Dorsolateral prefrontal cortex (tissue), 122 donors: ENCODE measurements at places on chromosomes 16 and 17.

DNA sequence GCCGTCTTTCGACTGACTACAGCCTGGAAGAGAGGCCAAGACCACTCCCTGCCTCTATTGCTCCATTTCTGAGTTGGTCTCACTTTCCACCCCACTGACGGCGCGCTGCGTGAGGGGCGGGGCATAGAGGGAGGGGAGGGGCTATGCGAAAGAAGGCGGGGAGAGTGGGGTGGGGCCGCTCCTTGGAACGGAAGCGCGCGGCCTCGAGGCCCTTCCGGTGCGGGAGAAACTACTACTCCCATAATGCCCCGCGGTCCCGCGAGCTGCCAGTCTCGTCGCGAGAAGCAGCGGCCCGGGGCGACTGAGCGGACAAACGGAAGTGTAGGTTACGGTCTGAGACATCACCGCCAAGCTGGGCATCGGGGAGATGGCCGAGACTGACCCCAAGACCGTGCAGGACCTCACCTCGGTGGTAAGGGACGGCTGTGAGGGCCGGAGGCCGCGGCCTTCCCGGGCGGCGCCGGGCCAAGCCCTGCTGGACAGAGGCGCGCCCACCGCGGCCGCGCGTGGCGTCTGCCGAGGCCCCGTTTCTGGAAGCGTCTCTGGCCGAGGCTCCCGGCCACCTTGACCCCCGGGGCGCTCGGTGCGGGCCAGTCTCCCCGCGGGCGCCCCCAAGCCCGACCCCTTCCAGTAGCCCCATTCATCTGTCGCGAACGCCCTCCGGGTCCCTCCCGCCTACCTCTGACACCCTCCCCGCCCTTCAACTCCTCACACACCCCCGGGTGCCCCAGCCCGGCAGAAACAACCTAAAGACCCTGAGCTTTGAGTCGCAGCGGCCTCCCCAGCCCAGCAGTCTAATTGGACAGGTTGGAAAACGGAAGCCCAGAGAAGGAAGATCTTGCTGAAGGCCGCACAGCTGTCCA lies at the start of gene HSBP1:
HSBP1 (plus strand) TSS at position 269 of the 863 bp plus-strand sequence; CDS start at position 368, 99 bp downstream.
- peak; percentile 92 for DNase-seq

GRCh38 chr17:73439597-73439996 lies 127.8 kb upstream of the CDC42EP4 start:
- no peak for DNase-seq

DNA sequence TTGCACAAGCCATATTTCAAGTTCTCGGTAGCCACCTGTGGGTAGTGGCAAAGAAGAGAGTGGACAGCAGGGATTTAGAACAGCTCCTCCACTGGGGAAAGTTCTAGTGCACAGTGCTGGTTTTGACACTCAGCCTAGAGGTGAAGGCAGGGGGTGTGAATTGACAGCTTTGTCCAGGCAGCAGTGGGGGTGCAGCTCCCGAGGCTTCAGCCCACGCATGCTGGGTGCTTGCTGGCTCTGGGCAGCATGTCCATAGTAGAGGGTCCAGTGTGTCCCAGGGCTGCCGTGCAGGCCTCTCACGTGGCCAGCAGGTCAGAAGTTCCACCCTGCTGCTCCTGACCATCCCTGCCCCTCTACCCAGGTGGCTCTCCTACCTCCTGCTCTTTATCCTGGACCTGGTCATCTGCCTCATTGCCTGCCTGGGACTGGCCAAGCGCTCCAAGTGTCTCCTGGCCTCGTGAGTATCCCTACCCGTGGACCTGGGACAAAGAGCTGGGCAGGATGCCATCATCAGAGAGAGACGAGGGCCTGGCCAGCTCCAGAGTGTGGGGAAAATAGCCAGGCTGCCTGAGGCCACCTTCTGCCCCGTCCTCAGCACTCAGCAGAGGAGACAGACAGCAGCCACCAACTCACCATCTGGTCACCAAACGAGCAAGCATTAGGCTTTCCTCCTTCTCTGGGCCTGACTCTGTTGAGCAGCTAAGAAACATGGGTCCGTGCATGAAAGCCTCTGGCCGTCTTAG lies 29.8 kb downstream of the TTYH2 start:
- peak; percentile 97 for DNase-seq

DNA sequence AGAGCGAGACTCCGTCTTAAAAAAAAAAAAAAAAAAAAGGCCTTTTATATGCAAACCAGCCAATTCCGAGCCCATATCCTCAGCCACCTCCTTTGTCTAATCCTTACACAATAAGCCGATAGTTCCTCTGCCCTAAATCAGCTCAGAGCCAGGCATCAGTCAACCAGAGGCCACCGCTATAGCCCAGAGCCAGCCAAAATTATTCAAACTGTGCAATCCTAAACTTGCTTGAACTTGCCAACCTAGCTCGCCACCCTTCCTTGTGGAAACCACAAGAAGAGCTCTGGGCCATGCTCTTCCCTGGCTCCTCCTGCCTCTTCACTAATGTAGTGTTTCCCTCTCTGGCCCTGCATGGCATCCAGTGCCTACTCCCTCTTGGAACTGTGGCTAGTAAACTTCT lies 17.7 kb downstream of the ITGAL start:
- no peak for DNase-seq

- DNase-seq: no peak
Measured at GRCh38 chr17:64152428-64153125, 22.6 kb upstream of the ERN1 start.

- no peak for DNase-seq
Measured at GRCh38 chr16:87822108-87822970, 47.0 kb downstream of the SLC7A5 start.

- DNase-seq: no peak
Measured at GRCh38 chr17:306116-306515, 46.5 kb downstream of the RPH3AL start.

DNA sequence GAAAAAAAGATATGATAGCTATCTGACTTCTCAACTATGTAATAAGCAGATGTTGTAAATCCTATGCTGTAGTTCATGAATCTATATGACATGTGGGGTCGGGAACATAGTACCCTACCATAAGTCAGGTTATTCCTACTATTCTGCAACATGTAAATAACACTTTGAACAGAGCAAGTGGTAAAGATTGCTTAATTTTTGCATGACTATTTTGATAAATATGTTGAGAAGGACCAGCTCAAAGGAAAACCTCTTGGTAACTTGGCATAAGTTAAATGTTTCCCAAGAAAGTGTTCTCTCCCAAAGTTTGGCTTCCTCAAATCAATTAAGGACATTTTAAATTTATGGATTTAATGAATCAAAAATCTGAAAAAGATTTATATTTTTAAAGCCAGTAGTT lies 62.1 kb downstream of the ABHD15 start:
- DNase-seq: no peak

- DNase-seq: no peak
Measured at GRCh38 chr17:79829004-79829403, 10.2 kb downstream of the CBX4 start.

- no peak for DNase-seq
Measured at GRCh38 chr17:74641224-74641957, 17.9 kb upstream of the CD300E start.

DNA sequence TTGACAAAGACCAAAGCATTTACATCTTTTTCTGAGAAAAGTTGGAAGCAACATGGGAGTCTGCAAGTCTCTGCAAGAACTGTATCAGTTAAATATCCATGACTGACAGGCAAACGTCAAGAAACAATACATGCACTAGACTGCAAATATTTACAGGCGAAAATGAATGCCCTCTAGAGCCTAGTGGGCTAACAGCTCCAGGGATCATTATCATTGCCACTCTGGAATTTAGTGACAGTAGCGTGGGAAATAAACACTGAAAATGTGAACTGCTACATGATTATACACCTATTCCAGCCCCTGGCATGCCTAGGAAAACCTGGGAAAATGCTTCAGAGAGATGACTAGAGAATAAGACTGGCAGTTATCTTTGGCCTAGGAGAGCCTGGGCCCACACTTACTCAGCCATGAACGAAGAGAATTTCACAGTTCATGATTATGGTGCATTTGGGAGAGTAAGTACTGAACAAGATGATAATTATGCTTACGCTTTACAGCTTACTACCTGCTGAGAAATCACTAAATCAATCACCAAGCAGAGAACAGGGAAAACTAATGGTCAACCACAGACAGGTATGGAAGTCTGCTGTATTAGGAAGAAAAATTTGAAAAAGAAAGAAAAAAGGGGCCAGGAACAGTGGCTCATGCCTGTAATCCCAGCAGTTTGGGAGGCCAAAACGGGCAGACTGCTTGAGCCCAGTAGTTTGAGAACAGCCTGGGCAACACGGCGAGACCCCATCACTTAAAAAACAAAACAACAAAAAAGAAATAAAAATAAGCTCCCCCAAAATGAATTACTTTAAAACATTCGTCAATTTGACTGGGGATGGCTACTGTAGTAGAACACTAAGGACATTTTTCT lies 66.6 kb upstream of the CLEC18B start:
- no peak for DNase-seq

DNA sequence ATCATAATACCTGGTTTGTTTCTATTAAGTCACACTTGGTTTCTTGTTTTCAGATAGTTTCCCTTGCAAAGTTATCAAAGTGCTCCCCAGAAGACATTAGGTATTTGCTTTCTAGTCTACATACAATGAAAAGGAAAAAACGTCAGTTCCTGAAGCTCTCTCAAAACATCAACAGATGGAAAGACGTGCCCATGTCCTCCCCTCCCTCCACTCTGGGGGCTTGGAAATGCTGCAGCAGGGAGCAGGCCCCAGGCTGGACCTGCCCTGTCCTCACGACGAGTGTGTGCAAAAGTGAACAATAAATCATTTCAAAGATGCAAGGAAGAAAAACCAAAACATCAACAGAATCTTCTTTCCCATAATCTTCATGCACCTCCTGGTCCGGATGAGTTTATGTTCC lies 118.5 kb downstream of the USP22 start:
- no peak for DNase-seq

DNA sequence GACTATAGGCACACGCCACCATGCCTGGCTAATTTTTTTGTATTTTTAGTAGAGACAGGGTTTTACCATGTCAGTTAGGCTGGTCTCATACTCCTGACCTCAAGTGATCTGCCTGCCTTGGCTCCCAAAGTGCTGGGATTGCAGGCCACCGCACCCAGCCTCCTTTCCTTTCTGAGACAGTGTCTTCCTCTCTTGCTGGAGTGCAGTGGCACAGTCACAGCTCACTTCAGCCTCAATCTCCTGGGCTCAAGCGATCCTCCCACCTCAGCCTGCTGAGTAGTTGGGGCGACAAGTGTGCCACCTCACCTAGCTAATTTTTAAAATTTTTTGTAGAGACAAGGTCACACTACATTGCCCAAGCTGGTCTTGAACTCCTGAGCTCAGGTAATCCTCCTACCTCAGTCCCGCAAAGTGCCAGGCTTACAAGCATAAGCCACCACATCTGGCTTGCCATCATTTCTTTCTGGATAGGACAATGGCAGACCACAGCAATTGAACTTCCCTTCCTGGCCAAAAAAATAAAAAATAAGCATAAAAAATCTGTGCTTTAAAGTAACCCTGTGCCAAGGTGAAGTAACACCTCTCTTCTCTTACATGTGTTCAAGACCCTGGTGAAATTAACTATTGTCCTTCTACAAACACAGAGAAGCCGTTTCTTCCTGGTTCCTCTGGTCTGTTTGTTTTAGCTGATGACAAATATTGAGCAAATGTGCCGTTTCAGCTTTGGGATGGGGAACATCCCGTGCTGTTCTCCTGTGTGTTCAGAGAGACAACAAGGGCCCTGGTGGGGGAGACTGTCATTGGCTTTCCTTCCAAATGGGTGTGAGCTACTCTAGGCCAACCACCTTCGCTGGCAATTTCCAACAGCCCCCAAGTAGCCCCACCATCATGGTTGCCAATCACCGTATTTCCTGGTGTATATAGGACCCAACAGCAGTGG lies 60.2 kb downstream of the EMP2 start:
- DNase-seq: no peak

DNA sequence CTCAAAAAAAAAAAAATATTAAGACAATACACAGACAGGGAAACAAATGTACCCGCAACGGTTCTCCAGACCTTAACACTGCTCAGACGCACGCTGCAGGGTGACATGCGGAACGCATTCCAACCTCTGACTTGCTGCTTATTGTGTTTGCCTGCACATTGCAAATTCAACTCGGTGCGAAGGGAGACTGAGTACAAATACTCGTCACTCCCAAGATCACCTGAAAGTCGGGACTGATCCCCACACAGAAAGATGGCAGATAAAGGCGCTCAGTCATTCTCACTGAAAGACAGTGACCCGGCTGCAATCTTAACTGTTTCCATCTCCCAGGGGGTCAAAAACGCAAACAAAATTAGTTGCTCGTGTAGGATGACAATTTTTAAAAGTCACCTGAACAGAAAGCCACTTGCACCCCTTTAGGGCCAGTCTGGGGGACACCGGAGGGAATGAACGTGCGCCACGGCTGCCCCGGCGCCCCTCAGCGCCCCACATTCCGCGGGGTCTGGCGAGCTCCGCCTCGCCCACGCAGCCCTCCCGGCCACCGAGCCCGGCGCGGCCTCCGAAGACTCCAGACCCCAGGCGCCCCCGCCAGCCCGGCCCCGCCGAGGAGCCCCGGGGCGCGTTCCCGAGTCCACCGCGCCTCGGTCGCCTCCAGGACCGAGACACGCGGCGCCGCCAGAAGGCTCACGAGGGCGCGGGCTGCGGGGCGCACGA lies 589 bp downstream of the CLCN7 start:
- DNase-seq: no peak

- no peak for DNase-seq
Measured at GRCh38 chr16:51402785-51403184, 251.7 kb upstream of the SALL1 start.

DNA sequence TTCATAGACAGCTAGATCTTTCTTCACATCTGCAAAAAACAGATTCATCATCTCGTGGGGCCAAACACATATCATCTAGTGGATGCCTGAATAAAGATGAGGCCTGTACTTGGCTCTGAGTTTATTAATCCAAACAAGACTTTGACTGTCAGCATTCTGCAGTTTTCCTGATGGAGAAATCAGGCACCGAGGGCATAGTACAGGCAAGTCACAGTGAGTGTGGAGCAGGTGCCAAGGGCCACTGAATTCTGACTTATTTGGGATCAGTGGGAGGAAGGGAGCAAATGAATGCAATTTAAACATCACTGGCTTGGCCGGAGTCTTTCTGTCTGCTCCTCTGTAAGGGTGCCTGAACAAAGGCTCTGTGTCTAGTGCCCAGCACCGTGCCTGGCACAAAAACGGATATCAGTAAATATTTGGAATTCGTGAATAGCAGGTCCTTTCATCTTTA lies 975 bp downstream of the CFAP20 start:
- no peak for DNase-seq

GRCh38 chr17:82949984-82950383 lies 110.2 kb upstream of the ZNF750 start:
- DNase-seq: no peak

DNA sequence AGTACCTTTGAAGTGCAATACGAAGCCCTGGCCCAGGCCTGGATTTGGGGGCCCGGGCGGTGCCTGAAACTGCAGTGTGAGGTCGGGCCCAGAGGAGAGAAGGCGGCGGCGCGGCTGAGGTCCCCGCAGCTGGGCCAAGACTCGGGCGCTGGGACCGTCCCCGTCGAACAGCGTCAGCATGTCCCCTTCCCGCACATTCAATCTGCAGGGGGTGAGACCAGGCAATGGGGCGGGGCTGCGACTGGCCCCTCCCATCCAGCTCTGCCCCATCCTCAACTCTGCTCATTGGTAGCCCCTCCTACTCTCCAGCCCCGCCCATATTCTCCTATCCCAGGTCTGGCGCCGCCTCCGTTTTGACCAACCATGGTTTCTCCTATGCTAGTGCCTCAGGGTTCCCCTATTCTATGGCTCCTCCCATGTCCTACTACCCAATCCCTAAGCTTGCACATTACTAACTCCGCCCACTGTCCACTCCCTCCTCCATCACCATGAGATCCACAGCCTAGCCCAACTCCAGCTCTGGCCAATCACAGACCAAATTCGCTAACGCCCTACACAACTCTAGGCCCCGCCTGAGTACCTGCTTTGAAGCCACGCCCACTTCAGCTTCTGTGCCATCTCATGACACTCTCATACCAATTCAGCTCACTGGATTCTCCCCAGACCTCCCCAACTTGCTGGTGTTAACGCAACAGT lies 14.4 kb upstream of the CDIPT start:
- no peak for DNase-seq
